Activated naive CD8-positive, alpha-beta T cell treated with anti-CD3 and anti-CD28 coated beads, Interleukin-2, amount 50 U/mL, for 16 hours (primary cell): ENCODE measurements at places on chromosomes 11 and 22.

DNA sequence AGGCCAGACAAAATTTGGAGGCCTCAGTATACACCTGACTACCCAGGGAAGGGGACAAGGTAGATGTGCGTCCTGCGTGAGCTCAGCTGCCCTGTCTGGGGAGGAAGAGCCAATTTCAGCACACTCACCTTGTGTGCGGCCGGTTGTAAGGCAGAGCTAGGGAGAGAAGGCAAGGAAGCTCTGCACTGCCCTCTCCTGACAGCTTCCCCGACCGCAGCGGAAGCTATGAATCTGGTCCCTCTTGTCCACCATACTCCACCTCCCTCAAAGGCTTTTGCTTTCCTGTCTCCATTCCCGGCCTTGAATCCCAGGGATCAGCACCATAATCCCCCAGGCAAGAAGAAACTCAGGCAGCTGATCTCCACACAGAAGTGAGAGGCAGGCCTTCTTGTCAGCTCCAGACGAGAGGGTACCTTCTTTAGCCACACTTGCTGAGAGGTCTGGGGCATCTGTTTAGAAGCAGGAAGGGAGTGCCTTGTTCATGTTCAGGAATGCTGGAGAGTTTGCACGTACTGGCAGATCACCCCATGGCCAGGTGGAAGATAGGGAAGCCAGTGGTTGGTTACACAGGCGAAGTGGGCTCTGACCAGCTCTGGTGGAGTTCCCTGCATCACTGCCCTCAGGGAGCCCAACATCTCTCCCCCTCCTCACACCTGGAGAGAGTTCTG lies 62.5 kb downstream of the FEZ1 start:
- DNase-seq, result no peak

GRCh38 chr22:25235547-25236290 lies 16.3 kb downstream of the CRYBB2 start:
- DNase-seq, result peak; percentile 22

DNA sequence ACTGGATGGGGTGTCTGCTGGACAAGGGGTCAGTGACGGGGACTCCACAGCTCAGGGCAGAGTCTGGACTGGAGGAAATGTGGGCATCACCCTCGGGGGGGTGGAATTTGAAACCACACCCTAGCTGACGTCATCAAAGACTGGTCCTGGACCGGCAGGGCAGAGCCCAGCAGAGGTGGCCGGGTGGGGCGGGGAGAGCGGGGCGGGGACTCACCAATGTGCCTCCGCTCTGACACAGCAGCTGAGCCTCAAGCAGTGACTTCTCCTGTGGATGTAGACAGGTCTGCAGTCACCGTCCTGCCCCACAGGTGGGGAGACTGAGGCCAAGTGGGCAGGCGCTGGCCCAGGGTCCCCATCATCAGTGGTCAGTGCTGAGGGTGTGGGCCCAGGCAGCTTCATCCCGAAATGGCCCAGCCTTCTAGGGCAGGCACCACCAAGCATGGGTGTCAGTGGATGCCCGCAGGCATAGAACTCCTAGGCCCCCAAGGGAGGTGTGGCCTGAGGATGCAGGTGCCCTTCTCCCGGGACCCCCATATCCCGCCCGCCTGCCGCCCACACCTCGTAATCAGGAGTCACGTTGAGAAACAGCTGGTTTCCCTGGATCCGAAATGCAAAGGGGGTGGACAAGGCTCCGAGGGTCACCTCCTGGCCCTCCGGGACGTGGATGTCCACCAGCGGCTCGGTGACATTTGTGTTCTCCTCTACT lies 603 bp downstream of the CDHR5 start:
- DNase-seq, result no peak

DNA sequence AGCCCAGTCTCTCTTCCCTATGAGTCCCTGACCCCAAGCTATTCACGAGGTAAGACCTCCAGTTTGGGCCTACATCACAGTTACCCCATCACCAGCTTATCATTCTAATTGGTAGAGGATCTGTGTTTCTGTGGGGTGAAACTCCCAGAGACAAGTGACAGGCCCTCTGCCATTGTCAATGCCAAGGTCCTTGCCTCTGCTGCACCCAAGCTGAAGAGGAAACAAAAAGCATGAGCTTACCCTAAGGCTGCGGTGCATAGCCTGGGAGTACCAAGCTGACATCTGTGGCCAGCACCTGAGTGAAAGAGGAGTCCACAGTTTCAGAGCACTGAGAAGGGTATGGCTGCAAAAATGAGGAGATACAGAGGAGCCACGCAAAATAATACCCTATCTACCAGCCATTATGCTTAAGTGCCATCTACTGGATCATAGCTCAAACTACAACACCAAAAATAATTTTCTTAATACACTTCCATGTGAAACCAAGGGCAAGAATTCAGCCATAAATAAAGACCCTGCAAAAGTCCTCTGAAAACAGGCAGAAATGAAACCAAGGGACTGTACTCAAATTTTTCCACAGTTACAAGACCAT lies 62.3 kb upstream of the ANO5 start:
- no peak for DNase-seq

- no peak for DNase-seq
Measured at GRCh38 chr22:28907311-28908008, 24.1 kb downstream of the ZNRF3 start.

DNA sequence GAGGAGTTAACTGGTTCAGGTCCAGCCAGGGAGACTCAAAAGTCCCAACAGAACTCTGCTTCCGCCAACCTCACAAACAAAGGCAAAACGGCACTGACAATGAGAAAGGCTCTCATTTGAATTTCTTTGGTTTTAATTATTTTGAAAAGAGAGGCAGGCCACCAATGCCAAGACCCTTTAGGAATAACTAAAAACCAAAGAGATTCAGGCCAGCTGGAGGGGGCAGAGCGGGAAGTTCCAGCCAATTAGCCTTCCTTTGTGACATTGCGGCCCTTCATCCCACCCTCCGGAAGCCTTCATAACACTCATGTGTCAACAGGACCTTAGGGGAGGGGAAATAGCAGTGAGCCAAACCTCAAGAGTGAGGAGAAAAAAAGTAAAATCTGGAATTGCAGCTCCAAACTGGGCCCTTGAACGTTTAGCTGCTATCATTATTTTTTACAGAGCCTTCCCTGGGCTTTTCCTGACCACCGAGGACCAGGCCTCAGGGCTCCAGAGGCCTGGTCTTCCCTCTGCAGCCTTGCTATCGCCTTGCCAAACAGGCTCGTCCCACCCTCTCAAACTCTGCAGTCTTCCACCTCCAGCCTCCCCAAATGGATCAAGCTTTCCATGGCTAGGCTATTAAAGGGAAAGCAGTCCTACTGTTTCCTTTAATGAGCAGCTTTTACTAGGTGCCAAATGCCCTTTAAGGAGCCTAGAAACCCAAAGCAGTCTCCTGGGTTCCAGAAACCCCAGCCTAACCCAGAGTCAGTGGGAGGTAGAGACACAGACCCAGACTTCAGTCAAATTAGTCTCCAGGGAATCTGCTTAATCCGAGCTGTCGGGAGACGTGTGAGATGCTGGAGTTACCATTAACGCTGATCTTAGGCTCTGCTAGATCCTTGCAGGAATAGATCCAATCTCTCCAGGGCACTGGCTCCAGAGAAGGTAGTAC lies 114.2 kb downstream of the CCDC34 start:
- DNase-seq, result no peak

DNA sequence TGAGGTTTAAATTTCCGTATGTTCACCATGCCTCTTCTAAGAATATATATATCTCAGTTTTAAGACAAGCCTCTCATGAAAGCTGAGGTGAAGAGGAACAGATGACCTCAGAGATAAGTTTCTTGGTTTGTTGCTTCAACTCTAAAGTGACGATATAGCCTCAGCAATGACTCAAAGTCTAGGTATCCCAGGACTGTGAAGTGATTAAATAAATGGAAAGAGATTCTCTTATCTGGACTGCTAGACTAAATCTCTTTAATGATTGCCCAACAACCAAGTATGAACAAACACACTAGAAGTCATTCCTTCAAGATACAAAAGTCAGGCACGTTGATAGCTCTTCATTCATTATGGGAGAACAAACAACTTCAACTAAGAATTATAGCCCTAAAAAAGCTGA lies 15.3 kb downstream of the CADM1 start:
- no peak for DNase-seq

DNA sequence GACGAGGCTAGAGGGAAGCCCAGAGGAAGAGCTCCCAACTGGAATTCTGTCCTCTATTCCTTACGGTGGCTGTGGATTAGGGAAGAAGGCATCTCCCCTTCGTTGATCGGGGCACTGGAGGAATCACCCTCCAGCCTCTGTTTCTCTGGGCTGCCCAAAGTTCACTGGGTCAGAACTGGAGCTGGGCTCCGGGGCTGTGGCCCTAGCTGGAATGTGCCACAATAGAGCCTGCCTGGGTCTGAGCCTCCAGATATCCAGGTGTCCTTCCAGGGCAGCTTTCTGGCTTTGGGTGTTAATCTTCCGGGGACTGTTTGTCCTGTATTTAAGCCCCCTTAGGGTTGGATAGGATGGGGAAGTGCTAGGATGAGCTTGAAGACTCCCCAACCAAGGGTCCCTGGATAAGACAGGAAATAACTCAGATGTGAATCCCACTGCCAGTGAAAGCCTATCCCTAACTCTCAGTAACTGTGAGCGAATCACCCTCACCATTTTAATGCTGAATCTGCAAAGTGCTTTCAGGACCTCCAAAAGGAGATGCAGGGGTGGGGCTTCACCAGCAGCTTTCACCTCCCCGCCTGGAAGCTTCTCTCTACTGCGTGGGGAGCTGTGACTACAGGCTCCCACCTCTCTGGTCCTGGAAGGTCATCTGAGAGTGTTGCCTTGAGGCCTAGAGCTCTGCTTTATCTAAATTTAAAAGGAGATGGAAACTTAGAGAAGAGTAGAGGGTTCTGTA lies 9.5 kb downstream of the YPEL4 start:
- DNase-seq, result no peak

- DNase-seq, result no peak
Measured at GRCh38 chr11:86164106-86164505, 80.4 kb upstream of the EED start.

DNA sequence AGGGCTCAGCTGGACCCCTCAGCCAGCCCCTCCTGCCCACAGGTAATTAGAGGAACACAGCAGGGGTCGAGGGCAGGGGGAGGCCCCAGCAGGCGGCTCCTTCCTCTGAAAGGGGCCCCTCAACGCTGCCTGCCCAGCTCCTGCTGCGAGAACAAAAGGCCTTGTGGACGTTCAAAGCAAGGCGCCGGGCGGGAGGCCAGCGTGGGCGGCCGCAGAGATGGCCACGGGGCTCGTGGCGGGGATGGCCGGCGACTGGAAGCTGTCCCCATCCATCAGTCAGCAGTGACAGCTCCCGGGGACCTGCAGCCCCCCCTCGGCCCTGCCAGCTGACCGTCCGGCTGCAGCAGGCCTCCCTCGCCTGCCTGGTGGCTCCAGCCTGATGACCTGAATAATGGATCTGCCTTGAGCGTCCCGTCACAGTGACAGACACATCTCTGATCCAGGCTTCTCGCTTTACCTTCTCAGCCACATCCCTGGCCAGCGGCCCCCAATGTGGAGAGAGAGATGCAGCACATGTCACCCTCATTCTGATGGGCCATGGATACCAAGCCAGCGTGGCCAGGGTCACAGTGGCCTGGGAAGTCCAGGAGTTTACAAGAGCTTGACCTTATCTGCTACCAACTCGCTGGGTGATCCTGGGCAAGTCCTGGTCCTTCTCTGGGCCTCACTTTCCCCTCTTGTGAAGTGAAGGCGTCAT lies 159.3 kb downstream of the MN1 start:
- no peak for DNase-seq

DNA sequence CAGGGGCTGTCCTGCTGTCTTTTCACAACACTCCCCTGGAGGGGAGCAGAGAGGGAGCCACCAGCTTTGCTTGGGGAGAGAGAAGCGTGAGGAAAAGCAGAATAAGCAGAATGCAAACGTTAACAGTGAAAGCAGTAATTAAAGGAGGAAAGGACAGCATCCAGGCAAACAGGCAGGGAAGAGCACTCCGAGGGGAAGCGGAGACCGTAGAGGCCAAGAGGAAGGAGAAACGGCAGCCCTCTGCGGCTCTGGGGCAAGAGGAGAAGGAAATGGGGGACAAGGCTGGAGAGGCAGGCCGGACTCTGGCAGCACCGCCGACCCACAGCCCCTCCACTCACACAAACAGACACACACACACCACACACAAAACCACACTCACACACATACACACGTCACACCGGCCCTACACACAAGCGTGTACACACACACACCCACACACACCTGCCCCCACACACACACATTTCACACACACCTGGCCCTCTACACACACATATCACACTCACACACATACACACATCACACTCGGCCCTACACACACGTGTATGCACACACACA lies 449.8 kb downstream of the SOX6 start:
- no peak for DNase-seq

DNA sequence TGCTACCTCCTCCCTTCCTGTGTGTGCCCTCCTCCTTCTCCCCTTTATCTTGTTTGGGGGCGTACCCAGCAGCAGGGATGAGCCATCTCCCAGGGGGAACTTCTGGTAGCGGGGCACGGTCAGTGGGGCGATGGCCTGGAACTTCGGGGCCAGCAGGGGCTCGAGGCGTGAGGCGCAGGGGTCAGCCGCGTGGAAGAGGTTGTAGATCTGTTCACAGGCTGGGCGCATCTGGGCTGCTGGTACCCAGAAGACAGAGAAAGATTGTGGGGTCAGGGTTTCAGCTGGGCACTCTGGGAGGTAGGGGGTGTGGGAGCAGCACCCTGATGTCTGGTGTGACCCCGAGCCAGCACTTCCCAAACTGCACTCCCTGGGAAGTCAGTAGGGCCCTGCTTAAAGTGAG lies 9.1 kb downstream of the PITPNM1 start:
- DNase-seq, result no peak

DNA sequence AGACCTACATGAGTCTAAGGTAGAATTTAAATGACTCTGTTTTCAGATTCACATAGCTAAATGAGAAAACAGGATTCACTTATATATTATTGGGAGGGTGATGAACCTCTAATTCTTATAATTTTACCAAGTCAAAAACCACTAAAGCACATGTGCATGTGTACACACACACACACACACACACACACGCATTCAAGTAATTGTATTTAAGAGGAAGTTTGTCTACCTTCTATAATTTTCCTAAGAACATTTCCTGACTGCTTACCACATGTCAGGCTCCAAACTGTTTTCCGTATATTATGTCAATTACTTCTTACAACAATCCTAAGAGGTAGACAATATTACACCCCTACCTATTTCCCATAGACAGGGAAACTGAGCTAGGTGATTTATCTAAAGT lies 6.7 kb downstream of the RNF141 start:
- no peak for DNase-seq

- DNase-seq, result no peak
Measured at GRCh38 chr11:90630176-90630575, 407.3 kb upstream of the CHORDC1 start.

DNA sequence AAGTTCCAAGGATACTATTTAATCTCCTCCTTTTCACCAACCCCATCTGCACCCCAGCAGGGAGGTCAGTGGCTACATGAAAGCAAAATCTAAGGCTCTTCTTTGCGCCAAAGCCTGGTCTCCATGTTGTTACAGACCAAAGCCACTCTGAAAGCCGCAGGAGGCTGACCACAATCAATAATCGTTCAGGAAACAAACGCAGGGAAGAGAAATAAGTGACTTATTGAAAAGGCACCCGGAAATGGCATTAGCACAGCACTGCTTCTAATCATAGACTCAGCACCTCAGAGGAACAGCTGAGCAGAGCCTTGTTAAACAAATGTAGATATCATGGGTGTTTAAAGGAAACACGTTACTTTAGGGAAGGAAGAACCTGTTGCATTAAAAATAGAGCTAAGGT lies 183.9 kb downstream of the KIRREL3 start:
- DNase-seq, result no peak

- no peak for DNase-seq
Measured at GRCh38 chr22:48948575-48949170, 879.0 kb downstream of the BRD1 start.

GRCh38 chr11:62858201-62858600 lies 18.8 kb upstream of the WDR74 start:
- no peak for DNase-seq

GRCh38 chr11:70463478-70464255 lies 65.3 kb downstream of the CTTN start:
- no peak for DNase-seq
